Naive thymus-derived CD4-positive, alpha-beta T cell (primary cell): ENCODE measurements at places on chromosomes 2 and 18.

DNA sequence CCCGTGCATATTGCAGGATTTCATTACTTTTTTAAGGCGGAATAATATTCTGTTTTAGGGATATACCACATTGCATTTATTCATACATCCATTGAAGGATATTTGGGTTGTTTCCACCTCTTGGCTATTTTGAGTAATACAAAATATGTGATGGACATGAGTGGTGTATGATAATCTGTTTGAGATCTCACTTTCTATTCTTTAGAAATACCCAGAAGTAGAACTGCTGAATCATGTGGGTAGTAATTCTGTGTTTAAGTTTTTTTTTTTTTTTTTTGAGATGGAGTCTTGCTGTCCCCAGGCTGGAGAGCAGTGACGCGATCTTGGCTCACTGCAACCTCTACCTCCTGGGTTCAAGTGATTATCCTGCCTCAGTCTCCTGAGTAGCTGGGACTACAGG lies 201.4 kb downstream of the NYAP2 start:
- no peak for DNase-seq

DNA sequence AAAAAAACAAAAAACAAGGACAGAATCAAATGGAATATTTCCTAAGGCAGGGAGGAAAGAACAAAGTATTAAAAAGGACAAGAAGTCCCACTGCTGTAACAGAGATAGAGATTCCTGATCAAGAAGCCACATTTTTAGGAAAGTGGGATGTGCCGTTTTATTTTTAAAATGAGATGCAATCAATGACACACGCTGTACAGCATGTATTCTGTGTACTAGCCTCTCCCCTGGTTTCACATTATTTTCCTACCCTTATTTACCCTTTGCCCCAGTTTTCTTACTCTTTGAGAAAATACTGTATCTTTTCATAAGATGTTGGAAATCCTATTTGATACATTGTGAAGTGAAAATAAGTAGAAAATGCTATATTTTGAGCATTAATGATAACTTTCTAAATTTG lies 45.8 kb downstream of the E2F6 start:
- no peak for DNase-seq

DNA sequence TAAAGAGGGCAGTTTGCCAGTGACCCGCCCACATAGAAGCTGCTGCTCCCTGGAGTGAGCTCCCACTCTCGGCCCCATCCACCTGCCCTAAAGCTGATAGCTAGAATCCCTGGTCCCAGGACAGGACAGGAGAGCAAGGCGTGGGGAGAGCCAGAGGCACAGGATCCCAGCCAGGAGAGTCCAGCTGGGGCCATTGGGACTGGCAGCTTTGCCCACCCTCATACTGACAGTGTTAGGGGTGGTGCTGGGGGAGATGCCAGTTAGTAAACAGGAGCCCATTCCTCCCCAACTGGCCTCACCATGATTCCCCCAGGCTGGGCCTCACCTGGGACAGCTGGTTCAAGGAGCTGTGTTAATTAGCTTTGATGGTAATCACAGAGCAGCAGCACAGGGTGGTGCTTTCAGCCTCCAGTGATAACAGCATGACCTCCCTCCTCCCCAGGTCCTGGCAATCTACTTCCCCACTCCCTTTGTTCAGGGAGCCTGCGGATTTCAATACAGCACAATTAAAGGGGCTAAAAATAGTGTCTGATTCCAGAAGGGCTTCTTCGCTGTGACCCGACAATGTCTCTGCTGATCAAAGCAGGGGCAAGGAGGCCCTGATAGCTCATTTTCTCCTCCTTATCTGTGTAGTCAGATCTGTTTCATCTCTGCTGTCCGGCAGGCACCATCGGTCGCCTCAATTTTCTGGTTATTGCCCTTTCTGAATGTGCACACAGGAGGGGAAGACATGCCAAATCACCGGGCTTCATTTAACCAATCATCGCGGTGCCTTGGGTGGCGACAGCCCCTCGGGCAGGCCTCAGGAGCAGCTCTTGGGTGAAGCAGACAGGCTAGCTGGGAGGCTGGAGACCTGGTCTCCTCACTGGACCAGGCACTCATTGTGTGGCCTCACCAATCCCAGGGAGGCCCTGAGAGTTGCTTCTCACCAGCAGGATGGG lies 119.9 kb upstream of the TEX51 start:
- DNase-seq = no peak

- no peak for DNase-seq
Measured at GRCh38 chr2:10520926-10521325, 72.8 kb upstream of the ODC1 start.

GRCh38 chr2:220191031-220191430 lies 563.6 kb downstream of the SLC4A3 start:
- no peak for DNase-seq

GRCh38 chr2:18153741-18154140 lies 275.3 kb downstream of the KCNS3 start:
- DNase-seq = no peak

DNA sequence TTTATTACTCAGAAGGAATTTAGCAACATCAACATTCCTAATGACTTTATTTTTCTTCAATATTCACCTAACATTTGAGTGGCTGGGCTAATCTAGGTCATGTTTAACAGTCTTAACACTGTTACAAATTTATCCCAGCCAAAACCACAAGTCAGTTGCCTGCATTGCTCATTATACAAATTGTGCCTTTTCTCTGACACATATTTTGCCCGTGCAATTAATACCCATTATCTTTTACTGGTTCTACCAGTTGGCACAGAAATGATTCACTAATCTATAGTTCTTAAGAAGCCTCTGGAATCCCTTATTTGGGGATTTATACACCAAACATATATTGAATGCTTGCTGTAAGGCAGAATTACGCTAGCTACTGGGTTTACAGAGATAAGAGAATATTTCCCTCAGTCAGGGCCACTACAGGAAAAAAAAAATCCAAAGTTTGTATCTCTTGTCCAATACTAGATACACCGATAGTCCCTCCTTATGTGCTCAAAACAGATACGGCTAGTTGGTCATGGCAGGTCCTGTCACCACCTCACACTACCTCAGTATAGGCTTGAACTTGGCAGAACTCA lies 46.3 kb downstream of the ZCCHC2 start:
- DNase-seq = no peak

- DNase-seq = no peak
Measured at GRCh38 chr2:211957799-211958198, 580.8 kb downstream of the ERBB4 start.

DNA sequence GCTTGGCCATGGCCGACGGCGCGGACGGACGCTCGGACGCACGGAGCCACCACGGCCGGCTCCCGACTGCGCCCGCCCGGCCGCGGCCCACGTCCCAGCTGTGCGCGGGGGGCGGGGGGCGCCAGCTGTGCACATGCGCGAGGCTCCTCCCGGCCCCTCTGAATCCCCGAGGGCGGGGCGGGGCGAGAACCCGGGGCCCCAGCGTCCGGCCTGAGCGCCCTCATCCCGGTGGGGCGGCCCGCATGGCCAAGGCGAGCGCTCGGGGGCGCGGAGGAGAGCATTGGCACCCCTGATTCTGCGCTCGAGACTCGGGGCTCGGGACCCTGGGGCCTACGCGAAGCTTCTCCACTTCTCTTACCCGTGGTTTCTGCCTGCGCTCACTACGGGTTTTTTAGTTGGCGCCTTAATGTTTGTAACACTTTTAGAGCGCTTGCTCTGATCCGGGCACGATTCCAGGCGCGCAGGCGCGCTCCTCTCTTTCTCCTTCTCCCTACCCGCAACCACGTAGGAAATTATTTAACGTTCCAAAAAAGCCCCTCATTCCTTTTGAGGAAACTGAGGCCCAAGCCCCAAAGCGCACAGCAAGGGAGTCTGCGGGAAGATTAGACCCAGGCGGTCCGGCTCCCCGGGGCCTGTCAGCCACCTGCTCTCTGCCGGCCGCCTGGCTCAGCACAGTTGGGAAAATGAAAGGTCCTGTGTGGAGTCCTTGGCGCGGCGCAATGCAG lies at the start of gene PXDN:
Gene PXDN, minus strand, starts transcription at position 70 of the 725 bp plus-strand sequence. Its CDS starts 60 bp downstream, at position 10.
- DNase-seq = no peak

DNA sequence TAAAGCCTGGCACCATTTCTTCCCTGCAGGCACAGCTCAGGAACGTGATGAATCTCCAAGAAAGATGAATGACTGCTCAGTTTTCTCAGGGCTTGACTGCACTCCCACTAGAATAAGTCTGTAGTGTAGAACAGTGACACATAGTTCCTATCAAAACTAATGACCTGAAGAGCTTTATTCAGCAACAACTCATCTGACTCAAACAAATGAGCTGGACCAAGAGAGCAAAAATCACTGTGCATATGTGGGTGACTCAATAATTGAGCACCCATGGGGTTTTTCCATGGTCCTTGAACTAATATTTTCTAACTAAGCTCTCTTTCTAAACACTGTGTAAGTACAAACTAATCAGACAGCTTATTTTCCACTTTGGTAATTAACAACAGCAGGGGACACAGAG lies 61.1 kb upstream of the XDH start:
- no peak for DNase-seq

DNA sequence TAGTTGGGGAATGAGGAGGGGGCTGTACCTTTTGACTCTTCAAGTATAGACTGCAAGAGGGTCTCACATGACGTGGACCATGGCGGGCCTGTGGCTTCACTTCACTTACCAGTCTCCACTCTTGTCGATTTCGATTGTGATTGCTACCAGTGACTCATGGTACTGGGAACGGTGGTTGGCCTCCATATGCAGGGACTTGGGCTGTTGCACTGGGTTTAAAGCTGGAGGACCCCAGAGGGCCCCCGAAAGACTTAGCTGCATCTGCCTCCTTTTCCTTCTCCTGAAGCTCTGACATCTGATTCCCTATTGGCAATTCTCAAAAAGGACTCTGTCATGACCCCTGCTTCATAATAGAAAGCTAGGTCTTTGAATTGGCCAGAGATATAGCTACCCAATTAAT lies 43.4 kb downstream of the HK2 start:
- DNase-seq = no peak

GRCh38 chr2:187709065-187709464 lies 154.8 kb upstream of the TFPI start:
- no peak for DNase-seq

DNA sequence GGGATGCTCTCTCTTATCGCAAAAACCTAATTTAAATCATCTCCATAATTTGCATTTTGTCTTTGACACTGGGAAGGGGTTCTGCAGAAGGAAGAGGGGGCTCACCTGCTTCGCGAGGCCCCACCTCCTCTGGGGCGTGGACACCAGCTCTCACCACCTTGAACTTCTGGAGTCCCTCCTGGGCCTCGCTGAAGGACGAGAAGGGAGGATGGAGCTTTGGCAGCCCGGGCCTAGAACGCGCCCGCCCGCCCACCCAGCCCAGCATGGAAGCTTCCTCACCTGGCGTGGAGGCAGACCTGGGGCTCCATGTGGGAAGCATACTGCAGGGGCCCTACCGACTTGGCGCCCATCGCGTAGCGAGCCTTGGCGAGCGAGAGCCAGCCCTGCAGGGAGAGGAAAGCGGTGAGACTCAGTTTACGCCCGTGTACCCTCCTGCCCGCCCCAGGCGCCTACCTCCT lies 1.1 kb upstream of the IMP4 start:
- DNase-seq = no peak

DNA sequence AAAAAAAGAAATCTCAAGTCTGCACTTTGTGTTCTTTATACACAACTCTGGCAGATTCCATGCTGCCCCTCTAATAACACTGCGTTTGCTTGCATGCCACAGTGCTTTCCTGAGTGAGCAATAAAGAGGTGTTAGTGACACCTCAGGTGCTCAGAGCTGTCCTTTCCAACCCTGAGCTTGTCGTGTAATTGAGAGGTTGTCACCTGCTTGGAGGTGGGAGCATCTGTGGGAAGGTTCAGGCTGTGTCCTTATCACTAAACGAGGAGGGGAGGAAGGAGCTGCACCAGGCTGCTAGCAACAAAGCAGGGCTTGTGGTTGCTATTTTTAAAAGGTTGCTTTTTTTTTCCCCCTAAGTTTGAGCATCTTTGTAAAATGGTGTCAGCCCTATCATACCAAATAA lies 31.9 kb downstream of the APCDD1 start:
- no peak for DNase-seq

GRCh38 chr2:26925100-26925791 lies 45.2 kb upstream of the MAPRE3 start:
- no peak for DNase-seq

DNA sequence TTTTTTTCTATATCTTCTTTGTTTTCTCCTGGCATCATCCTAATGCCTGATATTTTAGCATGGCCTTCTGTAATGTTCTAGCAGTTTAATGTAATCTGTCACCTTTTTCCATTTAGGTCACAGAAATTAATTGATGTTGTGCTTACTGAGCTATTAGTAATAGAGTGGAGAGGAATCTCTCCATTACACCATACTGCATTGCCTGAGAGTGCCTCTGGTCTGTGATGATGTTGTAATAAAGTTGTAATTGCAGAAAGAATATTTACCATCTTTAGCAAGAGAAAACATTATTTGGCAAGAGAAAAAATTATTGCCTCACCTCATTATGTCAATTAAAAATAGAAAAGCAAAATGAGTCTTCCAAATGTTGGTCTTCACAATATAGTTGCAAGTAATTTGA lies 213.2 kb downstream of the KCNJ3 start:
- no peak for DNase-seq

- DNase-seq = peak; percentile 4
Measured at GRCh38 chr18:31658670-31659575, 25.5 kb downstream of the B4GALT6 start.

GRCh38 chr2:56102866-56103265 lies 80.9 kb upstream of the CCDC85A start:
- DNase-seq = no peak

DNA sequence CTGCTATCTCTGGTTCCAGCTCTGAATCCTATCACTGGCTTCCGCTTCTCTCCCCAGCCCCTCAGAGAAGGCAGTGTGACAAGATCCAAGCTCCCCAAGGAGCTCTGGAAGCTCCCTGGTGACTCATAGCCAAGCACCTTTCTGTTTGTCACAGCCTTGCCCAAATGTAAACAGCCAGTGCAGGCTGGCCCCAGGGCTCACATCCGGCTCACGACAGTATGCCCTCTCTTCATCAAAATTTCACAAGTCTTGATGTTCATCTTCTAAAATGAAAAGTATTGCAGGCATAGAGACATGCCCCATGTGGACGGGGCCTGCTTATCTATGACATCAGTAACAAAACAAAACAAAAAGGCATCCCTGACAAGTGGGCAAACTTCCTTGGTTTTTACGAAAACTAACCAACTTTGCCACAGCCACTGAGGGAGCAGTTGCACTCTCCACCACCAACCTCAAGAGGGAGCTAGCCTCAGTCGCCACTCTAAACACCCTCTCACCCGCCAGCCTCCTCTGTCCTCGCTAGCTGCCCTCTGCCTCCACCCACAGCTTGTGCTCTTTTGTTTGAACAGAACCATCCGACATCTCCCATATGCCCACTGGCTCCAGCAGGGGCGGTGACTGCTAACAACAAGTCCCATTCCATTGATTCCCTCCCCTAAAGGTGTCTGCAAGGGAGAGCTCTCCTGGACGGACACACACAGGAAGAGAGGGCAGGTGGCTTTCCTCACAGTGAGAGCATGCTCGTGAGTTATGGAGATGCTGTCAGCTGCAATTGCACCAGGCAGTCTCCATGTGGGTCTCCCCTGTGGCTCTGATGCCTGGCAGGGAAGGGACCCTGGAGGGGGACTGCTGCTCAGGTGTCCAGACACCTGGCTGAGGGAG lies 71.0 kb upstream of the DAPL1 start:
- no peak for DNase-seq
